ENCODE measurements at places on chromosomes 13 and 19.

DNA sequence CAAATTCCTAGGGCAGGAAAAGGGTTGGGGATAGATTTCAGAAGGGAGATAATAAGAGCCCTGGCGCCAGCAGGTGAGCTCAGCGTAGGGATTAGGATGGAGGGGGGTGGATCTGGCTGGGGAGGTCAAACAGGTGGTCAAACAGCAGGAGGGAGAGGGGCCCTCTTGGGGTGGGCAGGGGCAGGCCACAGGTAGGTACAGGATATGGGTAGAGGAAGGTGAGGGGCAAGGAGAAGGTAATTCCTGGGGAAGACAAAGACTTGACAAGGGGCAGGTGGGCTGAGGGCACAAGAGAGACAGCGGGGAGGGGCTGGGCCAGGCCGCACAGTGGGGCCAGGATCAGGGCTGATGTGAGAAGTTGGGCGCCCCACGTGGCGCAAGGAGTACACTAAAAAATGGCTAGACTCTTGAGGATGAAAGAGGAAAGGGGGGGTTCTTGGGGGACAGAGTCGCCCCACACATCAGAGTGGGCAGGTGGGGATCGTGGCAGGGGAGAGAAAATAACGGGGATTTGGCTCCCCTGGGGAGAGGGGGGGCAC lies 713 bp downstream of the KRI1 start:
- DNase-seq, result peak; percentile 43

DNA sequence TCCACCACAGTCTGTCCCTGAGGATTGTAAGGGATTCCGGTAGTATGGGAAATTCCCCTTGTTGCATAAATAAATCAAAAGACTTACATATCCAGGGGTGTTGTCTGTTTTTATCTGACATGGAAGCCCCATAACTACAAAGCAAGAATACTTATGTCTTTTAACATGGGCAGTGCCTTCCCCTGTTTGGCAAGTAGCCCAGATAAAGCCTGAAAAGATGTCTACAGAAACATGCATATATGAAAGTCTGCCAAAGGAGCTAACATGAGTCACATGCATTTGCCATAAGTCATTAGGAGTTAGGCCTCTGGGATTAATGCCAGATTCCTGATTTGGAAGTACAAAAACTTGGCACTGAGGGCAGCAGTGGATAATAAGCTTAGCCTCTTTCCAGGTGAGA lies 62.1 kb downstream of the ZNF737 start:
- peak; percentile 22 for DNase-seq

GRCh38 chr13:21005193-21005592 lies 56.2 kb downstream of the LATS2 start:
- DNase-seq, result no peak

GRCh38 chr13:49643035-49643646 lies 14.8 kb downstream of the ARL11 start:
- DNase-seq, result no peak

DNA sequence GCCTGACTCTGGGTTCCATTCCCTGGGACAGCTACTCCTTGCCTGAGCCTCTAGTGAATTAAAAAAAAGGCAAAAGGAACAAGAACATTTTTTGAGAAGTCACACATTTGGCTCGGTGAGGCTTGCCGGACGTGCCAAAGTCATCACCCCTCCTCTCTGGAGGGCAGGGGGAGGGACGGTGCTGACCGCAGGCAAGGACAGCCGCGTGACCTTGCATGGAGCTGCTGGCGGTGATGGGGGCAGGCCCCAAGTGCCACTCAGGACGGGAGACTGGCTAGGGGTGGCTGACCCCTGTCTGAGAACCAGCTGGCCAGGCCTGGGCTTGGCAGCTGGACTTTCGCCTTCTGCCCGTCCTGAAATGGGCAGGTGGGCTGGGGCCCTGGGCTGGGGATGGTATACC lies 26.4 kb downstream of the MAP2K2 start:
- DNase-seq, result no peak

GRCh38 chr19:43798546-43799409 lies 3.5 kb downstream of the LYPD5 start:
- no peak for DNase-seq

GRCh38 chr13:98504371-98504963 lies 72.4 kb downstream of the STK24 start:
- DNase-seq, result no peak

GRCh38 chr19:4700693-4700970 lies 23.0 kb downstream of the DPP9 start:
- no peak for DNase-seq

DNA sequence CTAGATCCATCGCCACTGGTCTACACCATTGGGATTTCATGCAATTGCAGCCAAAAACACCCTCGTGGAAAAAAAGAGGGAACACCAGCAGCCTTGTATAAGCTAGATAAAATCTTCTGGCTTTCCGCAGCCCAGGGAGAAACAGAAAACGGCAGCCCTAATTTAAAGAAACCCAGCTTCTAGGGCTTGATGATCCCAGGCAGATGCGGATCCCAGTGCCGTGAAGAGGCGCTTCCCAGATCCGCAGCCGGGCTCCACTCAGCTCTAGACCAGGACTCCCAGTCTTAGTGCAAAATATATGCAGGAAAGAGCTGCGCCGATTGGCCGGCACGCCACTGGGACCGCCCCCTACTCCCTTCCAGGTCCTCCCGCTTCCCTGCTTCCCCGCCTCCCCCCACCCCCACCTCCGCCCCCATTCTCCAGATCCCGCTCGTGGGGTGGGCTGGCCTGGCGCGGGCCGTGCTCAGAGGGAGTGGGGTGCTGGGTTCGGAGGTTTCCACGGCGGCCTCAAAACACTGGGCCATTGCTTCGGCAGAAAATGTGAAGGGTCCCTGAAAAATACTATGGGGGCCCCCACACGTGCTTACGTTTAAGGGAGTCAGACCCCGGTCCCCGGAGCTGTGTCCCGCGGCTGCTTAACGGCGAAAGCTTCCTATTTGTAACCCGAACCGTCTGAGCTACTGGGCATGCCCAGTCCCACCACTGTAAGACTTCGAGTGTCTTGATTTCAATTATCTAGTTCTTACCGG lies 63.1 kb downstream of the SERP2 start:
- peak; percentile 94 for DNase-seq

DNA sequence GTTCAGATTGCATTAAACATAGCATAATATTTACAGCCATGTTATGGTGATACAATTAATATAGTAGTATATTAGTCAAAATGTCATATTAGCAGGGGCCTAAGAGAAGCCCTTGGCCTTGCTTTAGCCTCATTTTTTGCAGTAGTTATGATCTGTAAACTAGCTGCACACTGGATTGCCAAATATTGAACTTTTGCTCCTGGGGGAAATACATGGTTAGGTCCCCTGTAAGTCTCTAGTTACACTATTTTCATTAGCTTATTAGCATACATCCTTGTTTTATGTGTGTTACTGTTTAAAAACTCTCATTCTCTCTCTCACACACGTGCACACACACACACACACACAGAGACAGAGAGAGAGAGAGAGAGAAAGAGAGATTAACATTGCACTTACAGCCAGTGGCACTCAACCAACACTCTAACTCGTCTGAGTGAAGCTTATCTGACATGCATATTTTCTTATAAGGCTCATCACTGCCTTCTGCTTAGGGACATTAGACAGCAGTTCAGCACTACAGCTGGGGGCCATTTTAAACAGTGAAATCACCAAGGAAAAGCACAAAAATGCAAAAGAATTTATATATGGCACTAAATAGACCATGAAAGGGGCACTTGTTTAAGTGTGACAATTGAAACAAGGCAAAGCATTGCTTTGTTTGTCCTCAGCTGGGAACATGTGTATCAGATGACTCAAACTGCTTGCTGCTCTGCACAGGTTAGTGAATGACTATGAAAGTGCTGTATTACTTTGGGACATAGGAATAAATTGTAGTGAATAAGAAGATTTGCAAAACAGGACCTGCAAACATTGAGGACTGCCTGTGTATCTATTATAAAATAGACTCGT lies 278.7 kb downstream of the GPC6 start:
- peak; percentile 24 for DNase-seq

GRCh38 chr13:52809310-52809769 lies 39.1 kb downstream of the PCDH8 start:
- DNase-seq, result peak; percentile 32

DNA sequence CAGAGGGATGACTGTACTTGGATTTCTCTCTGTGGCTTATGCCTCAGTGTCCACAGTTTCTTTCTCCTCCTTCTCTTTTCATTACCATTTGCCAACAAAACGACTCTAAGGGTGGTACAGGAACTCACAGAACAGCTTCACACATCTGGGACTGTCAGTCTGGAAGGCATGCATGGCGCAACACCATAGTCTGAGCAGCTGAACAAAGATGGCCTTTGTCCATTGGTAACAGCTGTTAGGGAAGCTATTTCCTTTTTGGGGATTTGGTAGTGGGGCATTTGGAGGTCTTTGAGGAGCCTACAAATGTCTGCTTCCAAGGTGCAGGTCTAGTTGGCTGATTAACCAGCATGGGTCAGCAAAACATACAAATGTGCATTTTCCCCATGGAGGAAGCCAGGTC lies 81.4 kb upstream of the PCDH8 start:
- no peak for DNase-seq

DNA sequence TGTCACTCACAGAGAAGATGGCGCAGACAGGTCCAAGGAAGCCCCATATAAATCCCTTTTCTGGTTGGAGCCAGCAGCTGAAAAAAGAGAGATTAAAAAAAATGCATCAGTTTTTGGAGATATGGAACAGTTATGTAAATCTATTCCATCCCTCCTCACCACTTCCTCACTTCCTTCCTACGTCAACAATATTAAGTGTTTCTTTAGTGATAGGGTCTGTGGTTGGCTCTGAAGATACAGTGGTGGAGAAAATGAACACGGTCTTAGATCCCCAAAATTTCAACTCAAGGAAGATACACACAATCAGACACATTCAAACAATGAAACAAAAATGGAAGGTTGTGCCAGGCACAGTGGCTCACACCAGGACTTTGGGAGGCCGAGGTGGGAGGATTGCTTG lies 31.5 kb downstream of the ADGRE2 start:
- DNase-seq, result no peak

- DNase-seq, result no peak
These were observed 66.9 kb downstream of the MICU2 start for GRCh38 chr13:21537105-21537504.

- no peak for DNase-seq
These were observed 32.3 kb upstream of the FGF9 start for GRCh38 chr13:21638319-21639282.

DNA sequence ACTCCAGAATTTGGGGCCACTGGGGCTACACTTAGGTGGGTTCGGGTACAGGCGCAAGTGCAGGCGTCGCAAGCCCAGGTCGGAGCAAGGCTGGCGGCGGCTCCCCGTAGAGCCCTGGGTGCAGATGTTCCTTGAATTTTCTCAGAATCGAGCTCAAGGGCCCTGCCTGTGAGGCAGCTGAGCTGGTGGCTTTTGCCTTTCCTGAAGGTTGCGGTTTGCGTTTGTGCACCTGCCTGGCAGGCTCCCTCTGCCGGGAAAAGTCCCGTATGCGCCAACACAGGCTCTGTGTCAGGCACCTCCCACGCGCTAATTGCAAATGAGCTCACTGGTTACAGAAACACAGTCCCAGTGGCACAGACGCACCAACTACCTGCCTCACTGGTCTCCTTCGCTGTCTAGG lies 5.9 kb downstream of the DOHH start:
- DNase-seq, result no peak

DNA sequence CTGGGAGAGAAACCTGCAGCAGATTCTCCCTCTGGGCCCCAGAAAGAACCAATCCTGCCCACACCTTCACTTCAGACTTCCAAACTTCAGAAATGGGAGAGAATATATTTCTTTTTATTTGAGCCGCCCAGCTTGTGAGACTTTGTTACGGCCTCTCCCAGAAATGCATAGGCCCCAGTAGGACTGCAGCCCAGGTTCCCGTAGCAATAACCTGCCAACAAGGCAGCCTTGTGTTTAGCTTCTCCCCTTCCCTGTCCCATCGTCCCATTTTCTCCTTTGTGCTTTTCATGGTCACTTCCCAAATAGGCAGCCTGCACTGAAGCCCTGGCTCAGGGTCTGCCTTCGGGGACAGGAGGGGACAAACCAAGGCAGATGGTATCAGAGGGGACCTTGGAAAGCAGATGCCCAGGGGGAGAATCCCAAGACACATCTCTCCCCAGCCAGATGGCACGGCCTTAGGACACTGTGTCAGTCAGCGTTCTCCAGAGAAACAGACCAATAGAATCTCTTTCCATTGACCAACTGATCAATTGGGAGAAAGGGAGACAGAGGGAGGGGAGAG lies 3.7 kb upstream of the ARHGEF7 start:
- DNase-seq, result no peak

GRCh38 chr13:32316501-32316900 lies 1.2 kb downstream of the BRCA2 start:
- no peak for DNase-seq

GRCh38 chr19:30227012-30227621 lies 145.1 kb upstream of the ZNF536 start:
- peak; percentile 12 for DNase-seq

DNA sequence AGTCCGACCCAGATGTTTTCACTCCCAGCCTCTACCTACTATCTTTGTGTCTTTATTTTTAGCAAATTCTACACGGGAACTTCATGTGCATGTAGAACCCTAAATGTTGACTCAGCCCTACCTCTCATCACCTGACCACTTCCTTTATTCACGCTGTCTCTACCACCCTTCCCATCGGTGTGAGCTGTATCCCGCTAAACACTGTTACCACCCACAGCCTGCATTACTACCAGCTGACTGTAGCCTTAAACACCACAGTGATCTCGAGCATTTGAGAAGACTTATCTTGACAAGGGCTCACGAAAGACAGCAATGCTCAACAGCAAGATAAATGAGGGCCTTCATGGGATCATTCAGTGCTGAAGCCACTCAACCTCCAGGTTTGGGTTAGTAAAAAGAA lies 15.1 kb downstream of the NCR1 start:
- DNase-seq, result no peak

GRCh38 chr19:40630571-40631160 lies 29.5 kb downstream of the LTBP4 start:
- DNase-seq, result no peak
